Heart left ventricle (tissue), 16 donors: ENCODE measurements at places on chromosomes 7 and 10. TPM values are rescaled to one million over a fixed set of nuclear protein-coding genes. Genes with fewer than 3 reads are reported as not detected.

GRCh38 chr10:6811153-6811552, 231.1 kb upstream of the PRKCQ start:
- H3K36me3 ChIP-seq = no peaks in the 10 kb centered on the region
- peaks cover 4% of the 10 kb centered on the region for H3K27me3 ChIP-seq
- no peak overlapping the region for H3K27ac ChIP-seq
- no peaks in the 10 kb centered on the region for H3K4me1 ChIP-seq
- no peak for DNase-seq

- H3K4me3 ChIP-seq = no peak overlapping the region
- H3K4me1 ChIP-seq = no peaks in the 10 kb centered on the region
- H3K27ac ChIP-seq = no peak overlapping the region
- peaks cover 14% of the 10 kb centered on the region for H3K27me3 ChIP-seq
- DNase-seq = no peak
Measured at GRCh38 chr10:22468570-22469320, 123.4 kb downstream of the SPAG6 start.

- H3K36me3 ChIP-seq = no peaks in the 10 kb centered on the region
- no peaks in the 10 kb centered on the region for H3K27me3 ChIP-seq
- H3K4me3 ChIP-seq = no peak overlapping the region
- H3K27ac ChIP-seq = no peak overlapping the region
Measured at GRCh38 chr7:55538538-55538937, 33.8 kb downstream of the VOPP1 start.

GRCh38 chr10:34966451-34966850, 123.7 kb downstream of the CUL2 start:
- H3K36me3 ChIP-seq = no peaks in the 10 kb centered on the region
- no peaks in the 10 kb centered on the region for H3K27me3 ChIP-seq
- DNase-seq = no peak
- H3K4me3 ChIP-seq = no peak overlapping the region

DNA sequence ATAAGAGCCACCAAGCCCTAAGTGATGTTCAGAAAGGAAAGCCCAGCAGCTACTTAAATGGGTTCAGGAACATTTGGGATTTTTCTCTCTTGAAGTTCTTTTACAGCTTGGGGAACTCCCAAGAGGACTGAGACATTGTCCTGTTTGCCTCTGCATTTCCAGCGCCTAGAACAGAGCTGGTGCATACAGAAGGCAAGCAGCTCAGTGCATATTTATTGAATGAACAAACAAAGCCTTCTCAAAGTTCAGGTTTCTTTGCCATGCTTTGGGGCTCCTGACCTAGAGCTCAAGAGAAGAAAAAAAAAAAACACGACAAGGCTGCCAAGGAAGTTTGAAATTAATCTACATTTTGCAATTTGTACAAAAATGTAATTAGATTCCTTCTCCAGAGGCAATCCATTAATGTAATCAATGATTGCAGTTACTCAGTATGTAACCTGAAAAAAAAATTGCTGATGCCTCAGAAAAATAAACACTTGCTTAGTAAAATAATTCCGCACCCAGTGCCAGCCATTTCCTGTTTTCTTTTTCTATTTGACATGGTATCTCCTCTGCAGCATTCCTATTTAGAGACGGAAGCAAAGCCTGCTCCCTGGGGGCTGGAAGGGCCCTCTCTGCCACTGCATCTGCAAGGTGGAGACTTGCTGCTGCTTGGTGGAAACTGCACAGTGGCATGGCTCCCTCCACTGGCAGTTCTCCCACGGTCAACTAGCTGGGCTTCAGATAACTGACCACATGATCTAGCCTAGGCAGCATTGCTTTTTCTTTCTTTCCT, 157.3 kb downstream of the TMEM178B start:
- no peaks in the 10 kb centered on the region for H3K4me1 ChIP-seq
- no peak overlapping the region for H3K4me3 ChIP-seq
- no peak for DNase-seq
- H3K27me3 ChIP-seq = no peaks in the 10 kb centered on the region
- no peak overlapping the region for H3K27ac ChIP-seq
- H3K36me3 ChIP-seq = no peaks in the 10 kb centered on the region

TRIM4 gene
- total RNA-seq = 4.7 TPM

MOGAT3 gene
- total RNA-seq = not detected

C10orf90 gene
- not detected for total RNA-seq

ZPBP gene
- total RNA-seq = not detected

TMEM26 gene
- 0.35 TPM for total RNA-seq

ZNF425 gene
- 1.6 TPM for total RNA-seq

GRM3 gene
- total RNA-seq = 0.73 TPM

GRID2IP gene
- total RNA-seq = not detected
